Hematopoietic multipotent progenitor cell treated with erythropoietin and hydrocortisone succinate and interleukin-3 and kit ligand, for 4 days (in vitro differentiated cells): ENCODE measurements at places on chromosomes 1 and 21.

- no peak for DNase-seq
Measured at GRCh38 chr1:66848193-66848592, 47.1 kb upstream of the INSL5 start.

DNA sequence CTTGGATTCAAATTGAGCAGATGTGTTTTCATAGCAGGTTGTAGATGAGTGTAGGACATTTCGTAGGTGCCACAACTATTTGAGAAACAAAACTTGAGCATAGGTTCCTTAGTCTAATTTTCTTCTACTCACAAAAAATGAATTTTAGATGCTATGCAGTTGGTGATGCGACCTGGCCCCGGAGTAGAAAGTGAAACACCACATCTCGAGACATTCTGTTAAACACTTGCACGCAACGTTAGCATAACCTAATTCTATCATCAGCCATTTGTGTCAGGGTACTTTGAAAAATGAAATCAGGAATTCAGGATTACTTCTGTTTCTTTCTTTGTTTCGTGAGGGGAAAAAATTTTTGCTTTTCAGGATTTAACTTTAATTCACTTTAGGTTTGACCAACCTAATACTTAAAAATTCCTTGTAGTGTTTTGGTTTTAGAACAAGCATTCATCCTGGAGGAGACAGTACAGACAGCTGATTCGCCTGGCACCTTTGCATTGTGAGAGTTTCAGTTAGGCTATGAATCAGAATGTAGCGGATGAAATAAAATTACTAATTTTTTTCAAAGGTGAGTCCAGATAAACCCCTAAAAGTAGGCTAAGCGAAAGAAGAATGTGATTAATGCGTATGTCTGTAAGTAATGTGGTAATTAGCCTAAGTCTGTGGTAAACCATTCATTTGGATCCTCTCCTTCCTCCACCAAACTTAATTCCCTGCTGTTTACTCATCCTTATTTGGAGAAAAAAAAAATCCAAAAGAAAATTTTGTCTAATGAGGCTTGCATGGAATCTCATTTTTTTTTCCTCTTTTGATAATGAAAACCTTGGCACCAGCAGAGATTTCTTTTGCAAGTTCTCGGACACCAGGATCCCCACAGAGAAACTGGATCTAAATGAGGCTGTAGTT is 44.9 kb downstream of the MAP3K21 start:
- DNase-seq: no peak

DNA sequence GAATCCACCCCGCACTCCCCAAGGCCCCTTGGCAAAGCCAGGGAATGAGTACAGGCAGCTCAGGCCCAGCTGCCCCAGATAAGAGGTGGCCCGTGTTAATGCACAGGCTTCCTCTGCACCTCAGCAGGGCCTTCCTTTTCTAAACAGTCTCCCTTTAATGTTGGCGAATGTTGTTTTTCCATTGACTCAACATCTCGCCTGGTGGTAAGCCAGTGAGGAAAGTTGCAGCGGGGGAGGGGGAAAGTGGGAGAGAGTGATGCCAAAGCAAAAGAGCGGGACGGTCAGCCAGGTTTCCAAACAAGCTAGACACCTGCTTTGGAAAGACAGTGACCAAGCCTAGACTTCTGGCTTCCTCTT is 10.3 kb upstream of the PROX1 start:
- DNase-seq: no peak

- no peak for DNase-seq
Measured at GRCh38 chr1:116915086-116915661, 5.5 kb downstream of the PTGFRN start.

DNA sequence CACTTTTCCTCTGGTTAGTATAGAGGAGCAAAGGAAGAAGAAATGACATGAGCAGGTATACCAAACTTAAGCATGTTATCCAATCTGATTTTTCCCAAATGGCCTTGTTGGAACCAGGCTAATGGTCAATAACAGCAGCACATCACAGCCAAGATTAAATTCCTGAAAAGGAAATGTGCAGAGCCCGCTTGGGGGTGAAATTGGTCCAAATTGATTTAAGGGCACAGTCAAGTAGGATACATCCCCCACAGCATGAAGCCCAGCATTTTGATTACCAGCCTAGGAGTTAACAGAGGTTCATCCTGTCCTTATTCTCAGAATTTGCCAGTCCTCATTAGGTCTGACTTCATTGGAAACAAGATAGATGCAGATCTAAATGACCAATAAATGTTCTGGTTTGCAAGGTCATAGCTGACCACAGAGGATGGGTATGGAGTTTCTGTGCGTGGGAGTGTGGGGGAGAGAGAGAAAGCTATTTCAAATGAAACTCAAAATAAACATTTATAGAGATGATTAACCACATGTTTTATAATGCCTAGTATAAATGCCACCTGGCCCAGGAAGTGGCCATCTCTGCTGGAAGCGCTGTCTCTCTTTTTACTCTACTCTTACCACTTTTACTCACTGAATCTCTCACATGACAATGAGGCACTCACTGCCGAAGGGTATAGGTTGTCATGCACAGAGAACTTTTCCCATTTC is 38.7 kb downstream of the RGS5 start:
- no peak for DNase-seq

DNA sequence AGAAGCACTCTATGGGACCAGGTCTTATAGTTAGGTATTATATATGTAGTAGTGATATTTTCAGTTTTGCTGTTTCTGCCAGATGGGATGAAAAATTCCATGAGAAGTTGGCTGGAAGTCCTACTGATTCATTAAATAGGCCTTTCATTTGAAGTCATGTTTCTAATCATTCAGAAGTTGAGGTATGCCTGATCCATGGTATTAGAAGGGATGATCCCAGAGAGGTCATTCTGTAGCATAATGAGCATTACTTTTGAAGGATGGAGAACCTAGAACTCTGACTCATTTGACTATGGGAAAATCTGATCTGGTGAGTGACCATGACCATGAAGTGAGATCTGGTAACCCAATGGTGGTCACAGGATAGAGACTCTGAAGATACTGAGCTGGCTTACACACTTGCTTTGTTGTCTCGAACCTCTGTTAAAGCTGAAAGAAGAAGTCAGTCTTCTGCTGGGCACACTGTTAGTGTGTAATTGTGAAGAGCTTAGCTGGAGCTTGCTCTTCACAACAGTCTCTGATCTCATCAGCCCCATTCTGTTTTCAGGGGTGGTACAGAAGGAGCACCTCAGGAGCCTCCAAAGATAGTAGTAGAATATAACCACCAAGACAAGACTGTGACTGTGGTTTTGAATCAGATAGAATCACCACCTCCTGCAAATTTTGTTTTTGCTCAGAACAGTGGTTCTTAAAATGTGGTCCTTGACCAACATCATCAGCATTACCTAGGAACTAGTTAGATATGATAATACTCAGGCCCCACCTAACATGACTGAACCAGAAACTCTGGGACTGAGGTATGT is 9.0 kb downstream of the MGST3 start:
- no peak for DNase-seq

GRCh38 chr21:29342363-29342957 is 43.7 kb downstream of the BACH1 start:
- DNase-seq: peak; percentile 49

- no peak for DNase-seq
Measured at GRCh38 chr1:156826630-156827029, 10.0 kb upstream of the SH2D2A start.

- DNase-seq: no peak
Measured at GRCh38 chr21:39085843-39086405, 97.3 kb downstream of the PSMG1 start.

GRCh38 chr1:73162564-73162963 is 880.2 kb upstream of the NEGR1 start:
- peak; percentile 3 for DNase-seq

GRCh38 chr1:168235548-168235885 is 9.7 kb downstream of the SFT2D2 start:
- no peak for DNase-seq

DNA sequence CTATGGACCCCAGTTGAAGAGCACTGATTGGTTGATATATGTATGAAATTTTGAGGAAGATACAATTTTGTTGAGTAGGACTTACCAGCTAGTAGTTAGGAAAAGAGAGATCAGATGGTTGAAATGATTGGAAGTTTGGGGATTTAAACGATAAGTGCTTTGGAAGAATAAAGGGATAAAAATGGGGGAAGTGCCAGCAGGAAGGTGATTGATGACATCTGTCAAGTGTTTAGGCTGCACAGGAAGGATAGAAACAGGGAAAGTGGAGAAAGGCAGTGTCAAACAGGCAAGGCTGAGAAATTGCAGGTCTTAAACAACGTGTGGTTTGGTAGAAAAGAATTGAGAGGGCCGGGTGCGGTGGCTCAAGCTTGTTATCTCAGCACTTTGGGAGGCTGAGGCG is 22.3 kb downstream of the PDC start:
- no peak for DNase-seq

GRCh38 chr1:181768930-181769280 is 285.6 kb downstream of the CACNA1E start:
- DNase-seq: no peak

GRCh38 chr1:234515821-234516241 is 36.9 kb upstream of the TARBP1 start:
- no peak for DNase-seq

DNA sequence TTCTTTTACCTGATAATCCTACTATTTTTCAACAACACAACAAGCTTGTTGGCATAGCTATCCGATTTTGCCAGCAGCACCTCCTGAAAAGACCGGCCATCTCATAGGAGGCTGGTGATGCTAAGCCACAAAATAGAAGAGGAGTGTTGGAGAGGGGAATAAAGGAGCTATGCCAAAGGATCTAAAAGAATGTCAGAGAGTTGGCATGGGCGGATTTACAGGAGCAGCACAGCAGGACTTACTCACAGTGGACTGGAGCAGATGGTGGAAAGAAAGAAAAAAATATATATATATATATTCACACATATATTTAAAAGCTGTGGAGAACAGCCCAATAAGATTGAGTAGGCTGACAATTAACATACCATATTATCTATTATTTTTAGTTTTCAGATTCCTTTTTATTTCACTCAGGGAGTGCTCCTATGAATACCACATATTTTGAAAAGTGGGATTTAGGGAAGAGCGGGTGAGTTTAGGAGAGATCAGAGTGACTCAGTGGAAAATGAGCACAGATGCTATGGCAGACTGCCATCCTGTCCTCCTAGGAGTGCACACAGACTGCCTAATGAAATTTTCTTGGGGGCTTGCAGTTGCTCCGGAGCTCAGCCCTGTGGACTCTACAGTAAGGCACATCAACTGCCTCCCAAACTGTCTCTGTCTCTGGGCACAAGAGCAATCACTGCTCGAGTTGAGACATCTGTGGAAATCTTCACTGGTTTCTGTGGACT is 394.4 kb upstream of the CHRM3 start:
- DNase-seq: no peak

- DNase-seq: no peak
Measured at GRCh38 chr1:28070725-28071593, 17.5 kb downstream of the EYA3 start.

- DNase-seq: peak; percentile 87
Measured at GRCh38 chr1:236685917-236686814, at the start of gene ACTN2. TSS of gene ACTN2 (plus strand) at chr1:236686499. CDS start at chr1:236686674, 175 bp downstream.

GRCh38 chr21:46597896-46598343 is 7.0 kb downstream of the S100B start:
- DNase-seq: no peak

- DNase-seq: no peak
Measured at GRCh38 chr1:24102961-24103360, 9.0 kb downstream of the MYOM3 start.

DNA sequence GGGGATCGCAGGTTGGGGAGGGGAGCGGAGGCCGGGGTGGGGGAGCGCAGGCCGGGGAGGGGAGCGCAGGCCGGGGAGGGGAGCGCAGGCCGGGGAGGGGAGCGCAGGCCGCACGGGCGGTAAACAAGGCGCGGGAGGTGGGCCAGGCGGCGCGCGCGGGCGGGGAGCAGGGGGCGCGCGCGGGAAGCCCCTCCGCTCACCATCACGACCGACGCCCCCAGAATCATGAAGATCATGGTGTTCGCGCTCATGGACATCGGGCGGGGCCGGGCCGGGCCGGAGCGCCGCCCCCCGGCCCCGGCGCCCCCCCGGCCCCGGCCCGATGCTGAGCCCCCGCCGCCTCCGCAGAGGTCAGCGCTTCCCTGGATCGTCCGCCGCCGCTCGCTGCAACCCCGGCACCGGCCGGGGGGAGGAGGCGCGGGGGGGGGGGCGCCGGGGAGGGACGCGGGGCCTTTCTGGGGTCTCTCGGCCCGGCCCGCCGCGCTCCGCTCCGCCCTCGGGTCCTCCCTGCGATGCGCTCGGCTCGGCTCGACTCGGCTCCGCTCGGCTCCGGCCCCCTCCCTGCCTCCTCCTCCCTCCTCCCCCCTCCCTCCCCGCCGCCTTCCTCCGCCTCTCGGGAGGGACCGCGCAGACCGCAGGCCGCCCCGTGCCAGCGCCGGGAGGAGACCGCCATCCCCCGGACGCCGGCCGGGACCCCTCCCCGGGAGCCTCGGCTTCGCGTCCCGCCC is at the start of gene TMEM240:
Gene TMEM240 (minus strand): TSS at position 535 of the 728 bp plus-strand sequence. CDS start 278 bp downstream, at position 257.
- peak; percentile 81 for DNase-seq

GRCh38 chr1:67540733-67541125 is 110.5 kb upstream of the SERBP1 start:
- no peak for DNase-seq

GRCh38 chr1:2588661-2589430 is 2.3 kb downstream of the PRXL2B start:
- no peak for DNase-seq

DNA sequence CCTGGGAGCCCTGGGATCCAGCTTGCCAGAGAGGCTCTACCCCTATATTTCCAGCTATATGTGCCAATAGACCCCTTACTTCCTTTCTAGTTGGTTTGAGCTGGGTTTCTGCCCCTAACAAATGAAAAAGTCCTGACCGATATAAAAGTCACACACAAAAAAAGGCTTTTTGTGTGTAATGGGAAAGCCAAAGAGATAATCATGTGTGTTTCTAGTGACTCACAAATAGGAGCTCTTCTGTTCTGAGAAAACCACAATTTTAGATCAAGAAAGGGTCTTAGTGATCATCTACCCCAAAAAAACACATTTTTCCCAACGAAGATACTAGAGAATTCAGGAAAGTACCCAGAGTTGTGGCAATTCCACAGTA is 23.0 kb upstream of the PLEKHA6 start:
- no peak for DNase-seq

- DNase-seq: no peak
Measured at GRCh38 chr1:152218762-152219436, 5.1 kb downstream of the HRNR start.

DNA sequence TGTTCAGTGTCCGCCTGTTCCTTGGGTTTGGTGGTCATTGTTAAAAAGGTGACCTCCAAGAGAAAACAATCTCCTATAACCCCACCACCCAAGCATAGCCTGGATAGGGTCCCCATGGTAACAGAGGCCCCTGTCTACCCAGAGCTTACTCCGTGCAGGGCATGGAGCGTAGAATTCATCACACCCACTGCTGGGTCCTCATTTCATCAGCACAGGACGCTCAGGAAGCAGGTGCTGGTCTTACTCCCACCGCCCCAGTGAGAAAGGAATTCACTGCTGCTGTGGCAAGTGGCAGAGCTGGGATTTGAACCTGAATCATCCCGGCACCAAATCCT is 37.0 kb downstream of the ARHGEF10L start:
- DNase-seq: no peak
